ENCODE measurements at places on chromosomes 16 and 17.

DNA sequence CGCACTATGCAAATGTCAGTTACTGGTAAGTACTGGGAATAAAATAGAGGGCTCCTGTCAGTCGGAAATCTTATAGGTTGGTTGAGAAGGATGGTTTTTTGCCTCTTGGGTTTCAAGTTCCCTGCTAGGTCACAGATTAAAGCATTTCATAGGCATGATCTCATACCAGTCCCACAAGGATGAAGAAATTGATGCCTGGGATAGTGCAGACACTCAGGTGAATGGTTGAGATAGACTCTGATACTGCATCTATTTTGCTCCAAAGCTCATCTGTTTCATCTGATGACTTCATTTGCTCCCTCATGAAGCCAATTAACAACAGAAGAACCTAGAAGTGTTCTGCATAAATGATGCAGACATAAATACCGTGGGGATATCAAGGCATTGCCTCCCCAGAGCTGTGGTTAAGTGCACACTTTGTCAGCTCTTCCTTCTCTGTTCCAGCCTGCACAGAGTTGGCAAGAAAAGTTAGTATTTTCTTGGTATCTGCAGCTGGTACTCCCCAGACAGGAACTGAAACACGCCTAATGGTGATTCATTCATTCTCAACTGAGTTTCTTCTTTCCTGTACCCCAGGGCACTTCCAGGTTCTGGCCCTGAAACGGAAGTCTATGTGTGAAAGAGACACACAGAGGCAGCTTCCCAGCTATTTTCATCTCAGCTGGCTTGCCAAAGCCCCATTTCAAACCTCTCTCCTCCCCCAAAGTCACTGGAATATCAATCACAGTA is 418.3 kb upstream of the SALL1 start:
- DNase-seq = no peak

- DNase-seq = no peak
Observed at GRCh38 chr16:80656711-80657150, 115.9 kb downstream of the DYNLRB2 start.

- DNase-seq = no peak
Observed at GRCh38 chr16:12958366-12958765, 57.0 kb downstream of the SHISA9 start.

- DNase-seq = no peak
Observed at GRCh38 chr17:76345377-76345974, 8.2 kb downstream of the PRPSAP1 start.

- DNase-seq = no peak
Observed at GRCh38 chr17:40914075-40914855, 23.2 kb downstream of the KRT23 start.

- no peak for DNase-seq
Observed at GRCh38 chr16:14056970-14057369, 14.1 kb upstream of the MRTFB start.

GRCh38 chr17:65005858-65006257 is 50.7 kb downstream of the GNA13 start:
- DNase-seq = no peak

GRCh38 chr17:42276359-42276608 is at the start of gene STAT5B:
Gene STAT5B, minus strand, starts transcription at chr17:42276391. Its CDS starts 44,264 bp downstream, at chr17:42232127.
- DNase-seq = peak; percentile 80

DNA sequence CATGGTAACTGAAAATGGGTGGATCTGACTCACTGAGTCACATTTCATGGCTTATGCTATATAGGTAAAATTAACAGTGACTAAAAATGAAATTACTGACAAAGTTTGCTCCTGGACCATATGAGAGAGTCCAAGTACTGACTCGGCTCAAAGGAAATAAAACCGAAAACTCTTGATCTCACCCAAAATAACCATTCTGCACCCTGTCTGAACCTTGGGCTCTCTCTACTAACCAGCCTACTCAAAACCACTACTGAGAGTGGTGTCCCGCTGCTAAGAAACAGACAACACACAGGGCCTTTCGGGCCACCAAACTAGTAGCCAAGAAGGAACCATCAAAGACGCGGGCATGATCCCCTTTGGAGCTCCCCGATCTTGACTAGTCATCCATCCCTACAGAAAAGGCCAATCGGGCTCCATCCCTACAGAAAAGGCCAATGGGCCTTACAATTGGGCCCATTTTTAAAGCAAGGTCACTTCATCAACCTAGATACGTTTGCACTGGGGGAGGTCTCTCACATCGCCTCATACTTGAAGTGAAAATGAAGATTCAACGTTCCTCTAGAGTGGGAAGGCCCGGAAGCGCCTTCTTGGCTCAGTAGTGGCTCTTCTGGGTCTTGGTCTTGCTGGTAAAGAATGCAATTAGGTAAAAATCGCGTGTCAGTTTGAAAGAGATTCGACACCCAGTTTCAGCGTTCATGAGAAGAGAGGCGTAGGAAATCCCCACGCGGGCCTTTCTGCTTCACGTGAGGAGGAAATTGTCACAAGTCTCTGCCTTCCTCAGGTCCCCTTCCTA is 720 bp upstream of the ZPBP2 start:
- no peak for DNase-seq

DNA sequence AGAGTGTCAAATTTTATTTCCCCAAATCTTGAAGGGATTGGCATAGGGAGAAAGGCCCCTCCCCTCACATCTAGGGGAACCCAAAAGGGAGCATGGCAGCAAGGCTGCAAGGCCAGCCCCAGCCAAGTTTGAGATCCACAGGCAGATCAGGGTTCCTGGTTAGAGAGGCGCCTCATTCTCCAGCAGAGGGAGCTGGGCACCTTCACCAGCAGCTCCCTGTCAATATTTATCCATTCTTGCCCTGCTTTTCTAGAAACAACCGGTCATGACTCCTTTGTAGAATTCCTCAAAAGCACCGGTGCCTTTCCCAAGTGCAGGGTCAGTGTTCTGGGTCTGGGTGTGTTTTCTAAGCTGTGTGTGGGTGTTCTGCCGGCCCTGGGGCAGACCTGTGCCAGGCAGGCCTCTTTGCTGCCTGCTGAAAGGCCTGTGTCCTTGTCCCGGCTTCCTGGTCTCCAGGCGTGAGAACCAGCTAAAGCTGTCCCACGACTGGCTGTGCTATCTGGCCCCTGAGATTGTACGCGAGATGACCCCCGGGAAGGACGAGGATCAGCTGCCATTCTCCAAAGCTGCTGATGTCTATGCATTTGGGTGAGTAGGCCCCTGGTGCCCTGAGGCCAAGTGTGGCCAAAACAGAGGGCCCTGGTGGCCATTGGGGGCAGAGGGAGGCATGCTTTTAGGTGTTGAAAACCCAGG is 21.2 kb upstream of the LGALS9 start:
- DNase-seq = peak; percentile 42

DNA sequence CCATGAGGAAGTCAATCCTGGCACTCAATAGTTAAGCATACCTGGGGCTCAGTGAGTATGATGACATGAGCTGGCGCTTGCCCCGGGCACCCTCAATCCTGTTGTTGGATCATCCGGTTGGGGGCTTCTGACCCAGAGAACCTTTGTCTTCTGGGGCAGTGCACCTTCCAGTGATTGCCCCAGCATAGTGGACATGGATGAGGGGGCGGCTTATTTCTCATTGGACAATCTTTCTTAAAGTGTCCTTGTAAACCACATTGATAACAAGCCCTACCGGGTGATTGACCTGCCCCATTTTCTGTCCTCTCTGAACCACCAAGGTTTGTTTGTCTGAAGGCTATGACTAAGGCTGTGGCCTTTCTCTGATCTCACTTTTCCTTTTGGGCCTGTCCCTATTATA is 18.2 kb downstream of the IGSF6 start:
- DNase-seq = no peak

DNA sequence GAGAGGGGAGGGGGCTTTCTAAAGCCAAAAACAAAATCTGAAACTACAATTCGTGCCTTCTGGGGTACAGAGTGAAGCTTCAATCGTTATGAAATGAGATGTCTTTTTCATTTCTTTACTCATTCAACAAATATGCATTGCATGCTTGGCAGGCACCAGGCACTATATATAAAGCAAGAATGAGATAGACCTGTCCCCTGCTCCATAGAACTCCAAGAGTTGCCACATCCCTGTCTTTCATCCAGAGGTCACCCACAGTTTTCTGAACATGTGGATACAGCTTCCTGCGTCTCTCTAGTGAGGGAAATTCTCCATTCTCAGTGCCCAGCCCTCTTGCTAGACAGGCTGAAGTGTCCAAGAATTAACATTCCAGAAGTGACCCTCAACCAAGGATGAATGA is 343.2 kb upstream of the MAF start:
- no peak for DNase-seq

GRCh38 chr17:34652021-34652555 is 72.7 kb downstream of the TMEM132E start:
- DNase-seq = no peak

DNA sequence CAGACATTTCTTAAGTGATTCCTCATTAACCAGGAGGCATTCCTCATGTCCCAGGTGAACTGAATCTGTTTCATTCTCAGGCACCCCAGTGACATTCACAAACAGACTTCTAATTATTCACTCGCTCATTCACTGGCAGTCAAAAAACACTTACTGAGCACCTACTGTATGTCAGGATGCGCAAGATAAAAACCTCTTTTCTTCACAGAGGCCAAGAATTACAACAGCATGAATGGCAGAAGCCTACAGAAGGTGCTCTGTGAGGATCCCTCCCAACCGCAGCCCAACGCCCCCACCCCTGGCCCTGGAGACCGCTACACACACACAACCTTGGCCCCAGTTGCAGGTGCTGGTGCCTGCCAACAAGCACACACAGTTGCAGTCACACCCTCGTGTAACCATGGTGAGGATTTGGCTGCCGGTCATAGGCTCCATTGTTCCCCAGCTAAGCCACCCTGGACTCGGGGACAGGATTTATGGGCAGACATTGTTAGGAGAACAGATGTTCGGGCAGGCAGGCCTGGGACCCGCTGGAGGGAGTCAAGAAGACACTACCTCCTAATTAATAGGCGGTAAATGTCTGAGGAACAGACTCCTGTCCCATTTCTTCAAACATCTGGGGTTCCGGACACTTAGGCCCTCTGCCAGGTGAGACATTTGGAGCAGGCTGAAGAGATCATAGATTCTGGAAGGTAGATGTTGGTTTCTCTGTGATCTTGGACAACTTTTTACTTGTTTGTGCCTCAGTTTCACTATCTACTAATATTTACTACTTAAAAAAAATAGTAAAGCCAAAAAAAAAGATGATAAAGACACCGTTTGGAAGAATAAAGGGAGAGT is 43.2 kb downstream of the CUEDC1 start:
- peak; percentile 61 for DNase-seq

GRCh38 chr16:4748682-4749411 is 14.5 kb downstream of the DNAAF8 start:
- no peak for DNase-seq

GRCh38 chr16:1458977-1459341 is 14.6 kb upstream of the CCDC154 start:
- DNase-seq = no peak

DNA sequence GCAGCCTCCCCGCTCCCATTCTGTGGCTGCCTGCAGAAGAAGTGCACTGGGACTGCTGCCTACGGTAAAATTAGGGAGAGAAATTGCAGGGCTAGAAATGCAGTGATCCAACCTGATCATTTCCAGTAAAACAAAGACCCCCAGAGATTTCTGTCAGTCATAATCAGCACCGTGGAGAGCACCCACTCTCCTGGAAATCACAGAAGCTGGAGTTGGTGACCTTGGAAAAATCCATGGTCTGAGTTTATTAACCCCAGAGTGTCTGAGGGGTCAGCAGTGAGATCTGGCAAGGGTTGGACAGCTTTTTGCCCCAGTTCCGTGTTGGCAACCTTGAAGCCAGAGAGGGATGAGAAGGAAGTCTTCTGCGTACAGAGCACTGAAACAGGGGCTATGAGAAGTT is 7.8 kb downstream of the SYCE1L start:
- DNase-seq = no peak

DNA sequence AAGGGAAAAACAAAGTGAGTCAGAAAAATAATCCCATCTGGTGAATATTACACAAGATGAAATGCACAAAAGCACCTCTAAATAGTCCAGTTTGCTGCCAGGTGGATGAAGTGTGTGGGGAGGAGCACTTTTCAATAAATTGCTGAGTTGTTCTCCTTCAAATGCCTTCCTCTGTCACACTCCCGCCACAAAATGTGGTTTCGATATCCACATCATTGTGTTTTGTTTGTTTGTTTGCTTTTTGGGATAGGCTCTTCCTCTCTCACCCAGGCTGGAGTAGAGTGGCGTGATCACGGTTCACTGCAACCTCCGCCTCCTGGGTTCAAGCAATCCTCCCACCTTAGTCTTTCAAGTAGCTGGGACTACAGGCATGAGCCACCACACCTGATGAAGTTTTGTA is 24.6 kb upstream of the SHISA9 start:
- DNase-seq = no peak

DNA sequence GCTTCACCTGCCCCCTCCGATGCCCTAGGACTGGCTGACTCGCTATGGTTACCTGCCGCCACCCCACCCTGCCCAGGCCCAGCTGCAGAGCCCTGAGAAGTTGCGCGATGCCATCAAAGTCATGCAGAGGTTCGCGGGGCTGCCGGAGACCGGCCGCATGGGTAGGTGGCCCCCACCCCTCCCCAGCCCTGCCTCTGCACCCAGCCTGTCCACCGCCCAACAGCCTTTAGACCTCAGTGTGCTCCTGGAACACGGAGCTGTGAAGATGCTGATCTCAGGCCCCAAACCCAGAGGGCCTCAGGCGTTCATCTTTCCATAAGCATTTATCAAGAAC is 993 bp downstream of the MMP25 start:
- DNase-seq = no peak

- no peak for DNase-seq
Observed at GRCh38 chr16:29977063-29977825, 3.6 kb downstream of the TAOK2 start.

GRCh38 chr17:12672947-12673346 is 7.3 kb downstream of the MYOCD start:
- DNase-seq = no peak

DNA sequence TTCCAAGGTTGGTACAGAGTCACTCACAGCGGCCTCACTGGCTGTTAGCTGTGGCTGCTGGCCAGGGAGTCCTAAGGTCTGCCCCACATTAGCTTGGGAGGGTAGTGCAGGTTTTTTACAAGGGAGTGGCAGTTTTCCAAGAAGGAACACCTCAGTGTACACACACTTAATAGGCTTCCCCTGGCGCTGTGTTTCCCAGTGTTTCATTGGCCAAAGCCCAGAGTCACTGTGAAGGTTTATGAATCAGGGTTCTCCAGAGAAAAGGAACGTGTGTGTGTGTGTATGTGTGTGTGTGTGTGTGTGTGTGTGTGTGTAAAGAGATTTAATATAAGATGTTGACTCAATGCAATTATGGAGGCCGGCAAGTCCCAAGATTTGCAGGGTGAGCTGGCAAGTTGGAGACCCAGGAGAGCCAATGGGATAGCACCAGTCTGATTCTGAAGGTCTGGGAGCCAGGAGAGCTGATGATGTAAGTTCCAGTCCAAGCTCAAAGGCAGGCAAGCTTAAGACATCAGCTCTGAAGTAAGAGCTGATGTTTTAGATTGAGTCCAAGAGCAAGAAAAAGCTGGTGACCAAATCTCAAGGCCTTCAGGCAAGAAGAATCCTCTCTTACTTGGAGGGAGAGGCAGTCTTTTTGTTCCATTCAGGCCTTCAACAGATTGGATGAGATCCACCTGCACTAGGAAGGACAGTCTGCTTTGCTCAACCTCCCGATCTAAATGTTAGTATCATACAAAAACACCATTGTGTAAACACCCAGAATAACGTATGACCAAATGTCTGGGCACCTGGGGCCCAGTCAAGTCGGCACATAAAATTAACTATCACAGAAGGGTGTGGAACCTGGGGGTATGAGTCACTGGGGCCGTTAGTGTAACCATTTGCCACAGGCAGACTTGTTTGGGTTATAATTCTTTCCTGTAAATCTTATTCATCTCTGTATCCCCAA is 206.8 kb downstream of the PRKCA start:
- peak; percentile 60 for DNase-seq

Measured in H54 (cell line).